ENCODE measurements at places on chromosomes 3 and 15.

GRCh38 chr3:153159771-153160397 lies 2.1 kb upstream of the RAP2B start:
- DNase-seq: no peak

GRCh38 chr15:90101130-90101968 lies 919 bp downstream of the IDH2 start:
- DNase-seq: no peak

- no peak for DNase-seq
Observed at GRCh38 chr3:187021748-187022402, 91.5 kb downstream of the ST6GAL1 start.

- DNase-seq: no peak
Observed at GRCh38 chr15:46280762-46281542, 646.1 kb downstream of the SQOR start.

- DNase-seq: no peak
Observed at GRCh38 chr3:41608347-41608746, 353.6 kb downstream of the ULK4 start.

DNA sequence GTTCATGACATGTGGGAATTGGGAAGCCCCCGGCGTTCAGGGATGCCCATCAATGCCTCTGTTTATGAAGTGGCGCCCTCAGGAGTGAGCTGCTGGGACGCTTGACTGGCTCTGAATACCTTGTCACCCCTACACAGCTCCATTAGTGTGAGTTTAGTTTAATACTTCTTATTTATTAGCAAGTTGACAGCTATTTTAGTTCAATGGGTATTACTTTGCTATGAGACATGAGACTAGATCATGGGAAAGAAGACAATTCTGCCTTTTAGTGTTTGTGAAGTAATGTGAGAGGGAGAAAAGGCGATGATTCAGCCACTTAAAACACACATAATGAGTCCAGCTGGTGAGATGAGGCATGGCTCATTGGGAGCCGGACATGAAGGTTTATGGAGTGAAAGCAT lies 678.5 kb downstream of the NR2F2 start:
- DNase-seq: no peak

GRCh38 chr15:67150023-67150860 lies 84.8 kb downstream of the SMAD3 start:
- no peak for DNase-seq

DNA sequence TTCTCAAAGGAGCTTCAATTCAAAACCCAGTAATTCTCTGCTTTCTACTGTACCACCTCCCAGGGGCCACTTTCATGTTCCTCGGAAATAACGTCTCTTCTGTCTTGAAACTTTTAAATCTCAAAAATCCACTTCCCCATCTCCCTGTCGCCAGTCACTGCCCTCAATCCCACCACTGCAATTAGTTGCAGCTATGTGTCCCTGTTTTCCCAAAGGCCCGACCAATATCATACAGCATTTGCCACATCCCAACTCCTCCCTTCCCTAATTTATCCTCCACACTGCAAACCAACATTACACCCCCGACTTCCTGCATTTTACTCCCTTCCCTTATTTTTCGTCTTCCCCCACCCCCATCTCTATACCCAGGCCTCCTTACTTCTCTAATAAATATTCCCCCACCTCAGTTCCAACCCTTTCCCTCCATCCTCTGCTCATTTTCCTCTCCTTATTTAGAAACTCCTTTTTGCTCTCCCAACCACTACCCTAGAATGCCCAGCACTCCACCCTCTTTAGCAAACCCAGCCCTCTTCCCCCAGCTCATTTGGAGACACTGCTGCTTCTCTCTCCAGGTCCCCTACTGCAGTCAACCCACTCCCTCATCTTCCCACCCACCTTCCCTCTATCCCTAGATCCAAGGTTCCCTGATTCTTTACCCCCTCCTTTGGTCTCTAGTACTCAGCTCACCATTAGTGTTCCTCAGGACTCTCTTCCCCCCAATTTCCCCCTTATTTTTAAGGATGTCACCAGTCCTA lies 1.1 kb downstream of the NPTN start:
- no peak for DNase-seq

DNA sequence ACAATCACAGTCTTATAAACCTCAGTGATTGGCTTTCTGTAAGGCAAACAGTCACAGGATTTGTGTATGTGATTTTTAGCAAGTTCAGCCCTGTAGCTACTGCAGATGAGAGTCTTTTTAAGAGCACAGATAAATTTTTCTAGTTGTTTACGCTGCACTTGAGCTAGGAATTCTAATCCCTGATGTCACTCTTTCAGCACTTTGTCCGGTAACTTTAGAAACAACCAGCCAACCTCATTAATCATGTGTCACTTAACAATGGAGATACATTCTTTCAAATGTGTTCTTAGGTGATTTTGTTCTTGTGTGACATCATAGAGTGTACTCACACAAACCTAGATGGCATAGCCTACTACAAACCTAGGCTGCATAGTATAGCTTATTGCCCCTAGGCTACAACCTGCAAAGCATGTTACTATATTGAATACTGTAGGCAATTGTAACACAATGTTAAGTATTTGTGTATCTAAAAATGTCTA lies 36.8 kb upstream of the GOLGA6L2 start:
- no peak for DNase-seq

- DNase-seq: peak; percentile 87
Observed at GRCh38 chr15:77070495-77071304, at the start of gene TSPAN3. TSPAN3 (minus strand) TSS chr15:77071109; CDS start chr15:77070954, 155 bp downstream.

DNA sequence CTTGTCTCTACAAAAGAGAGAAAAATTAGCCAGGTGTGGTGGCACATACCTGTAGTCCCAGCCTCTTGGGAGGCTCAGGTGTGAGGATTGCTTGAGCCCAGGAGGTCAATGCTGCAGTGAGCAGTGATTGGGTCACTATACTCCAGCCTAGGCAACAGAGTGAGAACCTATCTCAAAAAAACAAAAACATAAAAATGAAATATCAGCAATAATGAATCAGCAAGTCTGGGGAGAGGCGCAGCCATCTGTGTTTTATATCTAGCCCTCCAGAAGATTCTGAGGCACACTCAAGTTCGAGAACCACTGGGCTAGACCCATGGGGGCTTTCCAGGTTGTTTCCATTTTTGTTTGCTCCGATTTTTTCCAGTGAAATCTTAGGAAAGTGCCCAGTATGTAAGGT lies 88.1 kb upstream of the BCL6 start:
- DNase-seq: no peak

- no peak for DNase-seq
Observed at GRCh38 chr3:189702066-189702646, 71.0 kb downstream of the TP63 start.

GRCh38 chr15:100186960-100187359 lies 154.8 kb downstream of the ADAMTS17 start:
- no peak for DNase-seq

GRCh38 chr15:98127586-98127985 lies 167.1 kb downstream of the ARRDC4 start:
- no peak for DNase-seq

GRCh38 chr3:59704292-59704691 lies 654.5 kb upstream of the CFAP20DC start:
- no peak for DNase-seq

DNA sequence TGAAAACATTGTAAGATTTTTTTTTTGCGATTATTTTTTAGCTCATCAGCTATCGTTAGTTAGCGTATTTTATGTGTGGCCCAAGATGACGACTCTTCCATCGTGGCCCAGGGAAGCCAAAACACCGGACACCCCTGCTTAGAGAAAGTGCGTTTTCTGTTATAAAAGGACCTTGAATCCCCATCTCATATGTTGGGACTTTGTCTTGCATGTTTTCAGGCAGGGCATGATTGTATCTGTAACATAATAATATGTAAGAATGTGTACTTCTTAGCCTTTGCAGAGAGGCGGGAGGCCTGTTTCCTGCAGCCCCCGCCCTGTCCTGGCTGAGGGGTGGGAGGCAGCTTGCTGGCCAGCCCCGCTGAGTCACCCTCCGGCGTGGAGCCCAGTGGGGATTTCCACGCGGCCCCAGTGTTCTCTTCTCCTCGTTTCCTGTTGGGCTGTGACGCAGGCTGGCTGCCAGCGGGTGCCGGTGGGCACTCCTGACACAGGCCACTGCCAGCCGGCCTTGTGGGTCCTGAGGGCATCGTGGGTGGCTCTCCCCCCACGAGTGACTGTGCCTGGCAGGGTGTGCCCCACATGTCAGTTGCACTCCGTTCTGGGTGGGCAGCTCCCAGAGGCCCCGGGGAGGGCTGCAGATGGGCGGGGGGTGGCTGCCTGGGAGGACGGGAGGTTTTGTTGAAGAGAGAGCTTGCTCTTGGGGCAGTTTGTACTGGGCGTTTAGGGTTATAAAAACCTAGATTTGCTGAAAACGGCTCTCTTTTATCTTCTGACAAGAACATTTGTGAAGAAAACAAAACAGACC lies 55.6 kb downstream of the SMAD3 start:
- DNase-seq: peak; percentile 85

GRCh38 chr3:164641071-164641470 lies 437.2 kb downstream of the SI start:
- DNase-seq: no peak

DNA sequence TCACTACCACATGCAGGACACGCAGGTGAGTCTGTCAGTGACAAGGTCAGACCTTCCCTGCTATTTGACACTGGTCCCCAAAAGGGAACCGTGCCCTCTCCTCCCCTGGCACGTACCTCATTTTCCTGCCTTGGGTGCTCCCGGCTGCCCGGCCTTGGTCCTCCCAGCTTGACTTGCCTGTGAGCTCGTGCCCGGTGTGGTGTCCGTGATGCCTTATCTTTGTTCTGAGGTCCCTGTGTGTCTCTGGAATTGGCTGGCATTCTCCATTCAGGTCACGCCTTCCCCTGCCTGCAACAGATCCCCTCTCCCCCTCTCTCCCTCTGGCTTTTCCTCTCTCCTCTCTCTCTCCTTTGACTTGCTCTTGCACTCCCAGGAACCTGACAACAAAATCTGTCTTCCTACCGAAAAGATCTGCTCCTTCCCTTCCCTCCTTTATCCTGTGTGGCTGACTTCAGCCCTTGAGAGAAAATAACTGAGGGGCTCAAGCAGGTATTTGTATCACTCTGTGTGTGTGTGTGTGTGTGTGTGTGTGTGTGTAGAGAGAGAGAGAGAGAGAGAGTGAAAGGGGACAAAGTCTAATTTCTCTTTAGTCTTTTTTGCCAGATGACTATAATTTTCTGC lies at the start of gene MASP1:
Gene MASP1, minus strand, starts transcription at position 226 of the 621 bp plus-strand sequence. Its CDS starts 105 bp downstream, at position 121.
- no peak for DNase-seq

GRCh38 chr3:5430701-5431100 lies 243.2 kb downstream of the EDEM1 start:
- DNase-seq: no peak

- no peak for DNase-seq
Observed at GRCh38 chr15:60414016-60414682, 16.4 kb upstream of the ANXA2 start.

DNA sequence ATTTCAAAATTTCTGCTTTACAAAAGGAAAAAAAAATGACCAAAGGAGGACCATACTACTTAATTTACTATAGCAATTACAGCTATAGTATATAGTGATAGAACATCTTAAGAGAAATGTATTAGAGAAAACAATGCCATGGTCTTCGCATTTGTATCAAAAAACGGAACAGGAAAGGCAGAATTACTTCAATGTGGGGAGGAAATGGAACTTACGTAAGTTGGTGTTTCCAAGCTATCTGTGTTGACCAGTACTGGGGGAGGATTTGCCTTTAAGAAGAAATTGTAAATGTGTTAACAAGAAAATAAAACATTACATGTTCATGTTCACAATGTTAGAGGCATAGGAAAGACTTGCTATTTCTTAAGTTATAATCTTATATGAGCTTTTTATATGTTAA lies 119.9 kb upstream of the MELTF start:
- no peak for DNase-seq
